CD4-positive, alpha-beta T cell treated with Interleukin-15 for 4 hours (primary cell): ENCODE measurements at places on chromosomes 3 and 15.

GRCh38 chr15:73800662-73801345 lies 47.7 kb upstream of the INSYN1 start:
- DNase-seq = no peak

- no peak for DNase-seq
Observed at GRCh38 chr3:102476198-102476597, 41.4 kb downstream of the ZPLD1 start.

GRCh38 chr3:29870136-29870535 lies 589.3 kb downstream of the RBMS3 start:
- no peak for DNase-seq

DNA sequence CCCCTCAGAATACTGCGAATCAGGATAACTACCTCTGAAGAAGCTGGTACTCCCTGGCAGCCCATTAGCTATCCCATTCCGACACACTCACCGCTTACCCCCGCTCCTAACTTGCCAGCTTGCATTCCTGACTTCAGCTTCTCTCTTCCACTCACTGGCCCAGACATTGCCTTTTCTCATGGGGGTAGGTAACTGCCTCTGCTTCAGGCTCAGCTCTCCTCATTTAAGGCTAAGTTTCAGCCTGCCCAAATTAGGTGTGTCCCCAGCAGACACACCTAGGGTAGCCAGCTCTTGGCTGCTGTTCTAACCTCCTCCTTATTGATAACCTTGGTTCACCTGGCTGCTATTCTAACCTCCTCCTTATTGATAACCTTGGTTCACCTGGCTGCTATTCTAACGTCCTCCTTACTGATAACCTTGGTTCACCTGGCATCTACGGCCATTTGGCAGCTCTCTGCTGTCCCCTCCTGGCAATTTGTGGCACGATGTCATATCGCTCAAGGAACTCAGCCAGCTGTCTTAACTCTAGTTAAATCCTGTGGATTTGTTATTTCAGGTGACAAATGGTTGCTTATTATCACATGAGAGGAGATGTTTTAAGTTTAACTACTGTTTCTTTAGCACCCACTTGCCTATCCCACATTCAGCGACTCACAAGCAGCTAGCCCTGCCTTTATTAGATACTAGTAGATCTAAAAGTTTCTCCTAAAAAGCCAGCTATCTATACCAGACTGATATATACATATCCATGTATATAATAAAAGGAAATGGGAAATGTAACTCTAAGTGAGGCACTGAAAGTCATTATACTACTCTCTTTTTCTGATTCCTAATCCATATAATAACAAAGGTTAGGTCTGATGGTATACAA lies 106.5 kb upstream of the ACP3 start:
- DNase-seq = no peak

GRCh38 chr15:66080717-66081398 lies 172.7 kb downstream of the MEGF11 start:
- DNase-seq = no peak
